Stomach (tissue), 19 donors: ENCODE measurements at places on chromosomes 3 and 15.
A peak's percentile ranks its signal among the peaks of the same experiment; 100 is the strongest.

DNA sequence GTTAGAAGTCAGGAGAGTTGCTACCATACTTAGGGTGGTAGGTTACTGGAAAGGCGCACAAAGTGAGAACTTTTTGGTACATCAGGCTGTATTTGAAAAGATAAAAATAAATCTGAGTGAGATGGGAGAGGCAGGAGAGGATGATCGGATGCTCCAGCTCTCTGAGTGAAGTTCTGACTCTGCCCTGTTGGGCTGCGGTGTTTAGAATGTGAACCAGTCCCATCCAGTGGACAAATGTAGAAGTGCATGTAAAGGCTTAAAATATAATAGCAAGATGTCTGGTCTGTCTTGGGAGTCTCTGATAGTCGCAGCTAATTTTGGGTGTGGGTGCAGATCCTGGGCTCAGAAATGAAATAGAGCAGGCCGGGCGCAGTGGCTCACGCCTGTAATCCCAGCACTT, 30.4 kb downstream of the ACKR2 start:
- H3K27ac ChIP-seq, result no peak overlapping the region
- no peaks in the 10 kb centered on the region for H3K27me3 ChIP-seq
- H3K4me1 ChIP-seq, result peaks cover 27% of the 10 kb centered on the region
- no peak overlapping the region for H3K4me3 ChIP-seq
- H3K36me3 ChIP-seq, result no peaks in the 10 kb centered on the region
- peak; percentile 48 for DNase-seq

DNA sequence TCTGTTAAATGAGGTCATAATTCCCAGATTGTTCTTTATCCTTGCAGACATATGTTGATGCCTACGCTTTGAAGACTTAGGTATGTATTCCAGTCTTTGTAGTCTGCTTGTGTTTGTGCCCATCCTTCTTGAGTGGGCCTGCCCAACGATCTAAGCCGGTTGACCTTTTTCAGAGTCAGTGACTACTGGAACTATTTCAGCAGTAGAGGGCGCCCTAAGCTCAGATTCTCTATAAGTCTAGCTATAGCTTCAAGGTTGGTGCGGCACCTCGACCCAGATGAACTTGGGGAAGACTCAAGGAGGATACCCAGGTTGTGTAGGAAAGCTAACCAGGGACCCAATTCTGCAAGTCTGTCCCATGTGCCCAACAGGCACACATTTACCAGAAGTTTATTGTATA, 228.8 kb upstream of the PPP2R3A start:
- no peak overlapping the region for H3K4me3 ChIP-seq
- no peaks in the 10 kb centered on the region for H3K4me1 ChIP-seq
- DNase-seq, result no peak
- H3K27me3 ChIP-seq, result no peaks in the 10 kb centered on the region
- no peak overlapping the region for H3K27ac ChIP-seq

GRCh38 chr3:197186887-197187588, 111.4 kb downstream of the DLG1 start:
- no peak overlapping the region for H3K4me3 ChIP-seq
- no peak for DNase-seq
- no peaks in the 10 kb centered on the region for H3K36me3 ChIP-seq
- H3K4me1 ChIP-seq, result no peaks in the 10 kb centered on the region
- H3K27ac ChIP-seq, result no peak overlapping the region

DNA sequence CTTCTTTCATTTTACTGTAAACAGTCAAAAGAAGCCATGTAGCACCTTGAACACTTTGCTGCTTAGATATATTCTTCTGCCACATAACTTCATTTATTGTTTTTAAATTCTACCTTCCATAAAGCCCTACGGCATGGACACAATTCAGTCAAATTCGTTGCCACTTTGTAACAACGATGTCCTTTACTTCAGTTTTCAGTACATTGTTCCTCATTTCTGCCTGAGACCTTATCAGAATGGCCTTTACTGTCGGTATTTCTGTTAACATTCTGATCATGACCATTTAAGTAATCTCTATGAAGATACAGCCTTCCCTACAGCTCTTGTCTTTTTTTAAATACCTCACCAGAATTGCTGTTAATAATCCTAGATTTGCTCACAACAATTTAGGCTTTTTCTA, 466.9 kb downstream of the NAALADL2 start:
- no peaks in the 10 kb centered on the region for H3K4me1 ChIP-seq
- DNase-seq, result no peak
- H3K27me3 ChIP-seq, result no peaks in the 10 kb centered on the region

DNA sequence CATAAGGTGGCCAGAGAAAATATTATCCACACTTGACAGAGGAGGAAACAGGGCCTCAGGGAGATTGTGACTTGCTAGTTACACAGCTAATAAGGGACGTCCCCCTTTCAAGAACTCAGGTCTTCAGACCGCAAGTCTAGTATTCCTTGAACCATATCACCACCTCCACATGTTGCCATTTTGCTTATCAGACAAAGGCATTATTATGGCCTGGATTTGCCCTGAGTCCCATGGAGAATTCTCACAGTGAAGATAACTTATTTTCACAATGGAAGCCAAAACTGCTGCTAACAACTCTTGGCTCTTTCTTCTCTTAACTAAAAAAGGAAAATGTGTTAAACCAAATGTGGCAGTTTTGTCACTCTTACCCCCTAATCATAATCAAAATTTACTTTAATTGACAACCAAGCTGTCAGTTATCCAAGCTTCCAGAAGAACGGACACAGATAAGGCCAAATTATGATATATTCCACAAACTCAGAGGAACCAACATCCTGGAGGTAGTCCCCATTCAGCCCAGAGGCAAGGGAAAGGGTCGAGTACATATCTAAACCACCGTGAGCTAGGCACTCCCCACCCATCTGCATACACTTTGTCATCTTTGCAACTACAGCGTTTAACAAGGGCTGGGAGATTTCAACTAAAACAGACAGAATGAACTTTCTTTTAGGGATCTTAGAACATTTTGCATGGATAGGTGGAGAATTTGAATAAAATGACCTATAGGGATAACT, 63.6 kb upstream of the THBS1 start:
- H3K27ac ChIP-seq, result no peak overlapping the region
- H3K36me3 ChIP-seq, result no peaks in the 10 kb centered on the region
- no peak for DNase-seq
- no peaks in the 10 kb centered on the region for H3K4me1 ChIP-seq
- no peaks in the 10 kb centered on the region for H3K27me3 ChIP-seq

GRCh38 chr3:132196113-132196512, 121.1 kb upstream of the ACP3 start:
- no peak overlapping the region for H3K4me3 ChIP-seq
- H3K27me3 ChIP-seq, result no peaks in the 10 kb centered on the region
- DNase-seq, result no peak
- no peaks in the 10 kb centered on the region for H3K36me3 ChIP-seq
- H3K4me1 ChIP-seq, result no peaks in the 10 kb centered on the region
- no peak overlapping the region for H3K27ac ChIP-seq

GRCh38 chr3:183555541-183556081, at the start of gene KLHL6:
KLHL6 (minus strand) TSS chr3:183555706; CDS start chr3:183555653, 53 bp downstream.
- peaks cover 19% of the 10 kb centered on the region for H3K4me1 ChIP-seq
- peak within 1 kb of the TSS; percentile 78 for H3K27ac ChIP-seq
- peak within 1 kb of the TSS; percentile 35 for H3K4me3 ChIP-seq
- no peaks in the 10 kb centered on the region for H3K27me3 ChIP-seq
- no peaks in the 10 kb centered on the region for H3K36me3 ChIP-seq

GRCh38 chr3:46065294-46065705, 38.0 kb upstream of the XCR1 start:
- H3K4me1 ChIP-seq, result peaks cover 18% of the 10 kb centered on the region
- H3K27me3 ChIP-seq, result no peaks in the 10 kb centered on the region

- no peak overlapping the region for H3K4me3 ChIP-seq
- peaks cover 9% of the 10 kb centered on the region for H3K36me3 ChIP-seq
- peak; percentile 58 for DNase-seq
- H3K27me3 ChIP-seq, result no peaks in the 10 kb centered on the region
- no peak overlapping the region for H3K27ac ChIP-seq
Measured at GRCh38 chr15:69224383-69224782, 63.9 kb downstream of the GLCE start.

DNA sequence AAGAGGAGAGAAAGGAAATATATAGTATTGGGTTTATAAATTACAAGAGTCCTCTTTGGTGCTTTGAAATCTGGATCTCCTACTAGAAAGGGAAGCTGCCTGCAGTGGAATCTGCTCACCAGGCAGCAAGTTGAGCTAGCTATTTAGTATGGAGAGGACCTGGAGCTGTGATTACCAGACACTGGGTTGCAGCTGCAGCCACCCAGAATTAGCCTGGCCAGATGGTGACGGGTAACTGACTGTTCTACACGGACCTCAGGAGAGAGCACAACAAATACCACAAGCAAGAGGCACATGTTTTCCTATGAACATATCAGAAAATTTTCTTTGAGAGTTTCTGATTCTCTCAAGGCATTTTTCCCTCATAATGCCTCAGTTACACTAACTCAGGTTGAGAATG, 46.5 kb downstream of the SYNPR start:
- no peaks in the 10 kb centered on the region for H3K27me3 ChIP-seq
- no peak overlapping the region for H3K27ac ChIP-seq
- no peak for DNase-seq
- H3K4me3 ChIP-seq, result no peak overlapping the region

DNA sequence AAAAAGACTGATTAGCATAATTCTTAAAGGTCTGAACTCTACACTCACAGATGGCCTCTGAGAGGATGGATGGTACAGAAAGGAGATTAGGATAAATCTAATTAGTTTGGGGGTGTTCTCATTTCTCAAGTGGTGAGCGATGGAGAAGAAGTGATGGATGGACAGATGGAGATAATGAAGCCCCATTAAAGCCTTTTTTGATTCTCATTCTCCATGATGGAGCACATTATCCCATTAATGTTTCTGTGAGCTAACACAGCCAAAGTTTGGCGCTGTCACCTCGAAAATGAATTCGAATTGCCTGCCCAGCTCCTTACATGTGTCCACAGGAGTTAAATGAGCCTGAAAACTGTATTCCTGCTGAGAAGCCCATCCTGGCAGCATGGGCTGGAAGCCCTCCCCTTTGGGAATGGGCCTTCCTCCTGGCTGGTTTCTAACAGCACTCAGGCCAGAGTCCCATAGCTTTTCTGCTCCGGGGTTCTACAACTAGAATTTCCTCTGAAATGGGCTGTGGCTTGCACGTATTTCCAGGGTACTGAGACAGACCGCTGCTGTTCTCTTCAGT, 726.0 kb upstream of the CFAP20DC start:
- H3K27ac ChIP-seq, result no peak overlapping the region
- peaks cover 8% of the 10 kb centered on the region for H3K4me1 ChIP-seq
- H3K27me3 ChIP-seq, result no peaks in the 10 kb centered on the region
- H3K4me3 ChIP-seq, result no peak overlapping the region
- no peaks in the 10 kb centered on the region for H3K36me3 ChIP-seq
- DNase-seq, result no peak

DNA sequence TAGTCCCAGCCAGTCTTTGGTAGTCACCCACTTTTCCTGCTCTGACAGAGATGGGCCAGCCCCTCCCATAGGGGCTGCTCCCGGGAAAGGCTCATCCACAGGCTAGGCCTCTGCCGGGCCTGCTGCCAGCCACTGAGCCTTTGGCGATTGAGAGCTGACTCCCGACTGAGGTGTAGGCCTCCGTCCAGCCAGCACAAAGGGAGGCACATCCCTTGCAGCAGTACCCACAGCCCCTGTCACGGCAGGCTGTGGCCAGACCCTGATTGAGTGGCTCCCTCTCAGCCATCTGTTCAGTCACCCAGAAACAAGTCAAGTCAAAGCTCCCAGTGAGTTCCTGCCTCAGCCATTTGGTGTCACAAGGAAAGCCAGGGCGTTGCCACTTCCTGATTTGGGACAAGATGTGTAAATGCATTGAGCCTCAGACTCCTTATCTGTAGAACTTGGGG, 6.2 kb upstream of the PAK6 start:
- no peaks in the 10 kb centered on the region for H3K27me3 ChIP-seq
- no peak overlapping the region for H3K27ac ChIP-seq
- no peaks in the 10 kb centered on the region for H3K4me1 ChIP-seq
- no peak overlapping the region for H3K4me3 ChIP-seq
- DNase-seq, result peak; percentile 36
